ENCODE measurements at places on chromosomes 12 and 14.
A peak's percentile ranks its signal among the peaks of the same experiment; 100 is the strongest.

GRCh38 chr12:121391619-121392324 is 8.1 kb upstream of the RNF34 start:
- no peaks in the 10 kb centered on the region for H3K27me3 ChIP-seq
- DNase-seq = no peak
- H3K4me1 ChIP-seq = peaks cover 5% of the 10 kb centered on the region
- peak overlapping the region; percentile 28 for H3K4me3 ChIP-seq

DNA sequence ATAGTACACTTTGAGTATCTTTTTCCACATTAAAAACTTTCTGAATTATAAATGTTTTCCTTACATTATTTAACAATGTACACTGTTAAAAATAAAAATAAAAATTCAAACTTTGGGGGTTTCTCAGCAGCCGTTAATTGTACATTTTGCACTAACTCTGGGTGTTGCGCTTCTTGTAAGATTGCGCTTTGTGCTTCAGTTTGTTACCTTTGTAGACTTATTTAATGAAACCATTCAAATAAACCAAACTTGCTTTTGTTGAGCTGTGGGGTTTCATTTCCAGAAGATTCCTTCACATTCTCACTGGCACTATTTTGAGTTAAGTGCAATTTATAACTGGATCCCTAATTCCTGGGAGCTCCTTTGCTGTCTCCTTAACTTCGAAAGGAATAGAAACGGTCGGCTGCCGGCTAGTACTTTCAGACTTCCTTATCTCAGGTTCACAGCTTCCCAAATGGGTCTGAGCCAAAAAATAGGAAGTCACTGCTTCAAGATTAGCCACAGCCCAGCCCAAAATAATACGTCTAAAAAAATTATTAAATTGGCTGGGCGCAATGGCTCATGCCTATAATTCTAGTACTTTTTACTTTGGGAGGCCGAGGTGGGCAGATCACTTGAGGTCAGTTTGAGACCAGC is 38.2 kb downstream of the RAD52 start:
- peaks cover 85% of the 10 kb centered on the region for H3K36me3 ChIP-seq
- no peak for DNase-seq
- H3K4me1 ChIP-seq = peaks cover 13% of the 10 kb centered on the region
- H3K4me3 ChIP-seq = no peak overlapping the region

DNA sequence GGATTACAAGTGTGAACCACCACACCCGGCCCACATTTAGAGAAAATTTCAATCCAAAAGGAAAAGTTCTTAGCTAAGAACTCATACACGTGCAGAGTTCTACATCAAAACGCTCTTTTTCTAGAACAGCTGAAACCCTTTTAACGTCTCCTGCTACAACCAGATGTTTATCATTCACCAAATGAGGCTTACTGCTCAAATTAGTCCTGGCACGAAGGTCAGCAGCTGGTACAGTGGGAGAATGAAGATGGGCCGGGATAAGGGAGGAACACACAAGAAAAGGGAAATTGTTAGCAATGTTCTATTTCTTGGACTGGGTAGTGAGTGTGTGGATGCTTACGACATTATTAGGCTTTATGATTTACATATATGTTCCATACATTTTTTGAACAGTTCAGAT is 37.2 kb downstream of the PRKAB1 start:
- H3K27me3 ChIP-seq = no peaks in the 10 kb centered on the region
- DNase-seq = no peak
- H3K4me1 ChIP-seq = peaks cover 8% of the 10 kb centered on the region
- H3K36me3 ChIP-seq = peaks cover 22% of the 10 kb centered on the region

DNA sequence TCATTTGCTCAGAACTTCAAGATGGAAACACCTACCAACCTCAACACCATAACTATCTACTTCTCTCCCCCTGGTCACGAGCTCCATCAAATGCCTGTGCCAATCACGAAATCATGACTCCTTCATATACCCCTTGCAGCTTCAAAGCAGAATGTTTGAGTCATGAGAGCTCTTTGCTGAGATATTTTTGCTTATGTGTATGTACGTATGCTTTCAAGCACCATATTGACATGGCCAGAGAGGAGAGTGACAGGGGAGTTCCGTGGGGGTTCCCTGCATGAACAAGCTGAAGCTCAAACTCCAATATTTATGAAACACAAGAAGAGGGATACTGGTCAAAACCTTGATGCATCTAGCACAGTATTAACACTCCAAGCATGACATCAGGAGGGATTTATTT is 374.4 kb downstream of the DPF3 start:
- no peak overlapping the region for H3K4me3 ChIP-seq
- no peaks in the 10 kb centered on the region for H3K27me3 ChIP-seq
- no peaks in the 10 kb centered on the region for H3K36me3 ChIP-seq
- peaks cover 12% of the 10 kb centered on the region for H3K4me1 ChIP-seq
- no peak overlapping the region for H3K27ac ChIP-seq
- DNase-seq = no peak

DNA sequence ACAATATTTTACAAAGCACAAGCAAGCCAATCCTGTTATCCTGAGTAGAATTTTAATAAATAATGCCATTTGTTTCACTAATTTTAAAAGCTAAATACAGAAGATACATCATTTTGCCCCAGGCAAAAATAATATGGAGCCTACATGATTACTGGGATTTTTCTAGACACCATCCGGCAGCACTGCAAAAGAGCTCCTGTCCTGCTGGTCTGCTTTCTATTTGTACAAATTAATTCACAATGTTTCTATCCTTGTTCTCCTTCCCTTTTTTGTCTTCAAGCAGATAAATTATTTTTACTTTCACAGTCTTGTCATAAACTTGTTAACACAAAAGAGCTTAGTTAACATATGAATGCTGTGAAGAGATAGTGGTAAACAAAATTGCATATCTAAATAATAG is 4.6 kb downstream of the SIX1 start:
- no peak for DNase-seq
- H3K27ac ChIP-seq = peak overlapping the region; percentile 70
- H3K4me1 ChIP-seq = peaks cover 34% of the 10 kb centered on the region
- peak overlapping the region; percentile 92 for H3K4me3 ChIP-seq
- H3K36me3 ChIP-seq = peaks cover 8% of the 10 kb centered on the region

DNA sequence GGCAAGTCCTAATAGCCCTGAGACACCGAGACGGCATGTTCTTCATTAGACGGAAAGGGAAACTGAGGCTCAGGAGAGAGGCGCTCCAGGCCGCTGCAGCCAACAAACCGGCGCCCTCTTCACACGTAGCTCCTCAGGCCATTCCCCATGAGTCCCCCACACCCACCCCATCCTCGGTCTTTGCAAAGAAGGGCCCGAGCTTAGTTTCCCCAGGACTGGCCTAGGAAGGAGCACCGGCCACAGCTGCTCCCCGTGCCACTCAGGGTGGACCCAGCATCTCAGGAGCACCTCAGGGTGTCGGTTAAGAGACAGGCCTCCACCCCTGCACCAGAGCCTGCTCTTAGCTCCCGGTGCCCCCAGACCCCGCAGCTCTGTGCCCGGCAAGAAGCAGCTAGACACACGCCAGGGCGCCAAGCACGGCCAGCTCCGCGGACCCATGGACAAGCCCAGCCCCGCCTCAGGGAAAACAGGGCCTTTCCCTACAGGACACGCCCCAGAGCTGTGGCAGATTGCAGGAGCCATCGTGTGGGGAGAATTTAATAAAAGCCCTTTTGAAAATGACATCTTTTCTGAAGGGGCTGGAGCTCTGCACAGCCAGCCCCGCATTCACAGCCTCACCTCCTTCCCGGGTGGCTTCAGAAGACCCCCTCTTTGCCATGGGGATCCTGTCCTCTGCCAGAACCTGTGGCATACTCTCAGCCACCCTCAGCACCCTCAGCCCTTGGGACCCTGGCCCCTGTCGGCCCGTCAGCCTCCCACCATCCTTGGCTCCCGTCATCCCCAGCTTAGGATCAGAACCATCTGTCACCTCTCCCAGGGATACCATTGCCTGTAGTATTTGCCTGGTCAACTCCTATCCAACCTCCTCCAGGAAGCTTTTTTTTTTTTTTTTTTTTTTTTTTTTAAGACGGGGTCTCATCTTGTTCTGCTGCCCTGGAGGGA is 59.7 kb downstream of the LGMN start:
- no peak overlapping the region for H3K4me3 ChIP-seq
- H3K27me3 ChIP-seq = no peaks in the 10 kb centered on the region
- peaks cover 3% of the 10 kb centered on the region for H3K36me3 ChIP-seq
- DNase-seq = no peak
- H3K27ac ChIP-seq = no peak overlapping the region
- peaks cover 11% of the 10 kb centered on the region for H3K4me1 ChIP-seq

GRCh38 chr14:96729889-96730288 is 67.3 kb upstream of the VRK1 start:
- no peaks in the 10 kb centered on the region for H3K27me3 ChIP-seq
- H3K27ac ChIP-seq = no peak overlapping the region
- no peaks in the 10 kb centered on the region for H3K36me3 ChIP-seq
- H3K4me1 ChIP-seq = no peaks in the 10 kb centered on the region

DNA sequence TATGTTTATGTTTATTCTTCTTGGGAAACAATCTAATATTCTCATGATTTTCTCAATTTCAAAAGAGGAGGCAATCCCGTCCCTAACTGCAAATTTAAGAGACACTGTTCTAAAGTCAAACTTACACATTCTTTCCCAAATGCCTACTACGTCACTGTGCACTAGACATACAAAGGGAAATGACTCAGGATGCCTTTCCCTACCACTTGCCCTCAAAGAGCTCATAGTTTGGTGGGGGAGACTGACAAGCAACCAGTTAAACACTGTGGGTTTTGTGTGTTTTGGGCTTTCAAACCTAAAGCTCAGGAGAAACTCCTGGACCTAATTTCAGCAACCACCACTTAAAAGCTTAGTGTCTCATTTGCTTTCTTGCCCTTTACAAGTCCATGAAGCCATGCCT is 58.4 kb downstream of the ATP2B1 start:
- peak; percentile 50 for DNase-seq
- H3K27me3 ChIP-seq = no peaks in the 10 kb centered on the region
- no peak overlapping the region for H3K27ac ChIP-seq
- no peak overlapping the region for H3K4me3 ChIP-seq

DNA sequence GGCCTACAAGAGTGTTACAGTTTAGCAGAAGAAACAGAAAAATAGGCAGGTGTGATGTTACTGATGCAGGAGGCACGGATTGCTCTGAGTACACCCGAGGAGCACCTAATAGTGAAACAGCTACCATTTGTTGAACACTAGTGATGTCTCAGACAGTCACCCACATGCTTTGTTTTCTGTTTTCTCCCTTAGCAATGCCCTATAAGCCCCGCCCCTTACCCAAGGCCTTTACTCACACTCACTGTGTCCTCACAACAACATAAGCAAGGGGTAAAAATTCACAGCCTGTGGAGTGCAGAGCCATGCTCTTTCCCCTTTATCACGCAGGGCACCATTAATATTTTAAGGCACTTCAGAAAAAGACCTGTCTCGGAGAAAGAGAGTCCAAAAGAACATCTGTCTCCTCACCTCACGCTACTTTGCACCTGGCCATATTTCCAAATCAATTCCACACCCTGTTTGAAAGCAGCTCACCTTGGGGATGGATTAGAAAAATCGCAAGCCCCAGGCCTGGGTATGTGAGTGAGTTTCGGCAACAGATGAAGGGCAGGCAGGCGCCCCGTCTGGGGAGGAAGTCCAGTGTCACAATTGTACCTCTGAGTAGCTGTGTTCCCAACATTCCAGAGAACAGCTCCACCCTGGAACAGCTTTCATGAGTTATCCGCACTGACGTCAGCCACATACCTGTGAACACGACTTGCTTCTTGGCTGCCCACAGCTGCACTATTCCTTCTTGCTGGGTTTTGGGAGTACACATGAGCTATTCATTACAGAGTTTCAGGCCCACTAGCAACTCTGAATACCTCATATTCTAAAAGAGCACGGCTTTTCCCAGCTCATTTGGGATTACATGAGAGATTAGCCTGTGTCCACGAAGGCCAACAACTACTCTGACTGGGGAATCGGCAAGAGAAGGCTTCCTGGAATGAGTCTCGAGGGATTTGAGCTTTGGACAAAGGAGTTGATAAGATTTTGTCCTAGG is 26.0 kb downstream of the MAPK1IP1L start:
- H3K36me3 ChIP-seq = no peaks in the 10 kb centered on the region
- peak overlapping the region; percentile 37 for H3K27ac ChIP-seq
- DNase-seq = peak; percentile 63
- H3K27me3 ChIP-seq = no peaks in the 10 kb centered on the region

GRCh38 chr14:23141706-23142444 is 22.8 kb upstream of the CEBPE start:
- H3K36me3 ChIP-seq = no peaks in the 10 kb centered on the region
- H3K27ac ChIP-seq = no peak overlapping the region
- peaks cover 6% of the 10 kb centered on the region for H3K27me3 ChIP-seq
- H3K4me1 ChIP-seq = peaks cover 9% of the 10 kb centered on the region

- H3K4me3 ChIP-seq = no peak overlapping the region
- no peaks in the 10 kb centered on the region for H3K27me3 ChIP-seq
- DNase-seq = no peak
- no peaks in the 10 kb centered on the region for H3K4me1 ChIP-seq
- no peak overlapping the region for H3K27ac ChIP-seq
These were observed 216.1 kb downstream of the TMEM132D start for GRCh38 chr12:129687731-129688130.

DNA sequence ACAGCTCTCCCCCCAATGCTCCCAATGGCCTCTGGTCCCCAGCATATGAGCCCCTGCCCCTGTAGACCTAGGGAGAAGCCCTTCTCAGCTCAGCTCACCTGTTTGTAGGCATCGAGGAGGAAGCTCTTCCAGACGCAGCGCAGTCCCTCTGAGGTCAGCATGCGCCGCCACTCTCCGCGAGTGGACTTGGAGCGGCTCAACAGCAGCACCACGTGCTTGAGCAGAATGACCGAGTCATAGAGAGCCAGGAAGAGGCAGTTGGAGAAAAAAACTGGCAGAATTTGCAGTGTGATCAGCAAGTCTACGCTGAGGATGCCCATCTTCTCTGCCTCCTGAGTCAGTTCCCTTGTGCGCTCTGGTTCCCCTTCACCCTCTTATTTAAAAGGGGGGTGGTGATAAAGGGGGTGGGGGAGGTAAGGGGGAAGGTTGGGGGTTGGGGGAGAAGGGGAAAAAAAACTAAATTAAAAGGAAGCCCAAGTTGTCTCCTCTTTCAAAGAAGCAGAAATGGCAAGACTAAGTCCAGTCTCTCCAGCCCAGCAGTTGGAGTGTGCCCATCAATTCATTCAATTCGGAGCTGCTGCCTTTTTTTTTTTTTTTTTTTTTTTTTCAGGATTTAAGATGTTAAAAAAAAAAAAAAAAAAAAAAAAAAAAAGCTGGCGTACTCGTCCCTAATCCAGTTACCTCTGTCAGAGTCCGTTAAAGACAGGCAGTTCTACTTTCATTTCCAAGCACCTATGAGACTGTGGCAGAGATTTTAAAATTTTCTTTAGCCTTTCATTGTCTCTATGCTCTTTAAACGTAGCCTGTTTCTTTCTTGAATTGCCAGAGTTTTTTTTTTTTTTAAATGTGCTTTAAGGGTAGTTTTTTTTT is at the start of gene DIO2:
TSS of gene DIO2 (minus strand) at position 352 of the 870 bp plus-strand sequence. CDS start at position 320, 32 bp downstream.
- H3K27ac ChIP-seq = no peak within 1 kb of the TSS
- peaks cover 11% of the 10 kb centered on the region for H3K4me1 ChIP-seq
- H3K27me3 ChIP-seq = peaks cover 3% of the 10 kb centered on the region
- peak; percentile 45 for DNase-seq

GRCh38 chr14:25237845-25238244 is 187.9 kb upstream of the STXBP6 start:
- H3K27me3 ChIP-seq = no peaks in the 10 kb centered on the region
- H3K4me1 ChIP-seq = no peaks in the 10 kb centered on the region
- no peaks in the 10 kb centered on the region for H3K36me3 ChIP-seq
- H3K4me3 ChIP-seq = no peak overlapping the region
- no peak overlapping the region for H3K27ac ChIP-seq
